ENCODE measurements at places on chromosomes 13 and 19.

- no peak for DNase-seq
Measured at GRCh38 chr19:53892981-53893325, 11.0 kb downstream of the PRKCG start.

DNA sequence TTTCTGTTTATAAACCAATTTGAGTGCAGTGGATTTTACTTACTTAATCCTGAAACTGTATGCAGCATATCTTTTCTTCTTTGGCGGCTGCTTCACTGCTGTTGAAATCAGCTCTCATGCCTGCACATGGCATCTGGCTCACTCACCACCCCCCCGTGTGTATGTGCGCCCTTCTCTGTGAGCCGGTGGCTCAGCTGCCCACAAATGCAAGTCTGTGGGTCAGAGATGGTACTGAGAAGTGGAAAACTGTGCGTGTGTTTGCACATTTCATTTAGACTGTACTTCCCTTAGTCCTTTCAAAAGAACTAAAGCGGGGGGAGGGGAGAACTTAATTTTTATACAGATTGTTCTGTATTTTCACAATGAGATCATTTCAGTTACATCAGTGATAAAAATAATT, 307.6 kb downstream of the SHISA2 start:
- no peak for DNase-seq

DNA sequence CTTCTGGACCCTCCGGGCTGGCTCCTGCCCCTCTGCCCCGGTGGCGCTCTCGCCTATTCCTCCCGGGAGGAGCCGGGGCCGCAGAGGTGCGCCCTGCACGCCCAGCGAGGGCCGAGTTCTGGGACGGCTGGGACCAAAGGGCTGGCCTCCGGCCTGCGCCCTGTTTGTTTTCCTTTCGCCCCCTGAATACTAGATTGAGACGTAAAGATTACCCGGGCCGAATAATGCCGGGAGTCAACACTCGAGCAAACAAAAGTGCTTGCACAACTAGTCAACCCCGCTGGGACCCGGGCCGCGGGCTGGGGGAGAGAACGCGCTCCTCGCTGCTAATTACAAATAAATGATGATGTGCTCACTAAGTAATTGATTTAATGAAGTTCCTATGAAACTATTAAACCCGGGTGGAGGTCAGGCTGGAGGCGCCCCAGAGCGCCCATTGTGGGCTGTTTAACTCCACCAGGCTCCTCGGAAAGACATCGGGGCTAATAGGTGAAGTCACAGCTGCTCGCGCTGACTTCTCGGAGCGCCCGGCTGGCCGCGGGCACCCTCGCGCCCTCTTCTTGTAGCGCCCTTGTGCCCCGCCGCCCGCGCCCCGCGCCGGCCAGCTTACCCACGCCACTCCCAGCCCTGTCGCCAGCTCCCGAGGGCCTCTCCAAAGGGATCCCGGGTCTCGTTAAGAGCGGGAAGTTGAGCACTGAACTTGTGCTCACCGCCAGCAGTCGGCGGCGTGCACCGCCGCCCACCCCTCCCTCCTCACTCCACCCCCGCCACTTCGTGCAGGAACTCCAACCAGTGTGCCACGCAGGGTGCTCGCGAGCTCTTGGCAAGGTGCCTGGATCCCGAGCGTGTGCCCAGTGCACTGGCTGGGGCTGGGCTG, 14.9 kb downstream of the ZIC5 start:
- DNase-seq, result no peak

DNA sequence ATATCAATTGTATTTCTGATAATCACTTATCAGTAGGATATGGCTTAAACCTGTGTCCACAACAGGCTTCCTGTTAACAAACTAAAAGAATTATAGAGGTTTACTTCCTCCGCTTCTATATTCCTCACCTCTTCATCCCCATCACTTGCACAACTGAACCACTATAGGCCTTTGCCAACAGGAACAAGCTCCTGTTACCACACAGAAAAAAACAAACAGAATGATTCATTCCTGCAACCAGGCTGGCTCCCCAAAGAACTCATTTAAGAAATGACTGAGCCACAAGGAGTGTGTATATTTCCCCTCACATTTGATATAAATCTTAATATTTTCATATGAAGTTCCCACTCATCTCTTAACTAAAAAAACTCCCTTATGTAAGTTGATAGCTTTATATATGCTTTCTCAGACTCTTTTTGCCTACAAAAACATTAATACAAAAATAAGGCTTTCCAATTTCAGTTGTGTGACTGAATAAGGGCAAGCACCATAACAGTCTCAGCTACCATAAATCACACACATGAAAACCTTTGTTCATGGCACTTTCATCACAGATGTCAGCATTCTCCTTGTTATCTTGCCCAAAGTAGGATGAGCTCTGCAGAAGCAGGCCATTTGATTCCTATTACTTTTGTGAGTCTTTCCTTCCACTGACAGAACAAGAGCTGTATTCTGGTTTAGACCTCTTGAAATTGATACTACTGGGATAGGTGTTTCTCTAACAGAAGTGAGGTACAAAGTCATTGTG, 366.8 kb downstream of the SLITRK1 start:
- DNase-seq, result no peak

DNA sequence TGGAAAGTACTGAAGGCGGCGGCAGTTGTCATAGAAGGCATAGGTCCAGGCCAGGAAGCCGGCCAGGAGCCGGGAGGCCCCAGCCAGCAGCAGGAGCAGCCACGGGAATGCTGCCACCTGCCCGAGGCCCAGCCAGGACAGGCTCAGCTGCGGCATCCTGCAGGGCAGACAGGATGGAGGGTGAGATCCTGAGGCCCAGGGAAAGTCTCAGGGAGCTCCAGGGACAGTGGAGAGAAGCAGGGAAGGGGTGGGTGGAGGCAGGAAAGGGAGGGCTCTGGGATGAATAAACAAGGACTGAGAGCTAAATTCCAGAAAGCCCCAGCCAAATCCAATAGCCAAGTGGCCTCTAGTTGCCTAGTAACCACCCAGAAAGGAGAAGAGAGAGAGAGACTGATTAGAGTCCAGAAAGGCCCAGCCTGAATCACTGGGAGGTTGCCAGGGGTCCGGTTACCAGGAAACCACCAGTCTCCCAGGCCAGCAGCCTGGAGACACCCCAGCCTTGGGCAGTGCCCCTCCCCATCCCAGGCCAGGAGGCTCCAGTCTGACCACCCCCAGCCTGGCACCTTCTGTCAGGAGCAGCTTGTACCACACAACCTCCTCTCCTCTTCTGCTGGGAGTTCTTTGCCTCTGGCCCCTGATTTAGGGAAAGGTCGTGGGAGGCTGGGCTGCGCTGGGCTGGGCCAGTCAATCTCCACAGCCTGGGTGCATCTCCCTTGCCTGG, 7.5 kb upstream of the OR10H5 start:
- DNase-seq, result no peak

GRCh38 chr13:73082895-73083294, 24.1 kb downstream of the KLF5 start:
- DNase-seq, result no peak

- no peak for DNase-seq
Measured at GRCh38 chr19:710767-711166, 2.0 kb downstream of the PALM start.

- DNase-seq, result no peak
Measured at GRCh38 chr19:49853852-49854377, 3.0 kb downstream of the PTOV1 start.

DNA sequence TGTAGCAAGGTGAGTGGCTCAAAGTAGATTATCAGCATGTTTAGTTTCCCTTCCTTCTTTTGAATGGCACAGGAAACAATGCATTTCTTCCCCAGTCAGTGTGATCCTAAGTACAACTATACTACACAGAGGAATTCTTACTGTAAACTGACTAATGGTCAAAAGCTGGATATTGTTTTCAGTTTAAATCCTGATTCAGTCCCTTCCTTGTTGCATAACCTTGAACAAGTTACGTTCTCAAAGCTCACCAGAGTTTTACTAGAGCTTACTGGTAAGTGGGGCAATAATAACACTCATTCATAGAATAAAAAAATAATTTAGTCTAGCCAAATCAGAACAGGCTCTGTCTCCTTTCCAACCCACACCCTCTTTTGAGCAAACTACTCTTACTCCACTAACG, 180.1 kb downstream of the POSTN start:
- DNase-seq, result no peak

DNA sequence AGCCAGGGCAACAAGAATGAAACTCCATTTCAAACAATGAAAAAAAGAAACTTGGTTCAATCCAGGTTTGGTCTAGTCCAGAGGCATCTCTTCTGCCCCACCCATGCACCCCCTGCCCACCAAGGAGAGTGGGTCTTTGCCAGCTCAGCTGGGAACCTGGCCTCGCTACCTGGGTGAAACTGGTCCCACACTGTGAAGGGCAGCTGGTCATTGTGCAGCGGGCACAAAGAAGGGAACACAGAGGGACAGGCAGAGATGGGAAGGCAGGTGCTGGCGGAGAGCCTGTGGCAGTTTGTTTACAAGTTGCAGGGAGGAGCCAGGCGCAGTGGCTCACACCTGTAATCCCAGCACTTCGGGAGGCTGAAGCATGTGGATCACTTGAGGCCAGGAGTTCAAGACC, 50.2 kb downstream of the CPAMD8 start:
- no peak for DNase-seq

DNA sequence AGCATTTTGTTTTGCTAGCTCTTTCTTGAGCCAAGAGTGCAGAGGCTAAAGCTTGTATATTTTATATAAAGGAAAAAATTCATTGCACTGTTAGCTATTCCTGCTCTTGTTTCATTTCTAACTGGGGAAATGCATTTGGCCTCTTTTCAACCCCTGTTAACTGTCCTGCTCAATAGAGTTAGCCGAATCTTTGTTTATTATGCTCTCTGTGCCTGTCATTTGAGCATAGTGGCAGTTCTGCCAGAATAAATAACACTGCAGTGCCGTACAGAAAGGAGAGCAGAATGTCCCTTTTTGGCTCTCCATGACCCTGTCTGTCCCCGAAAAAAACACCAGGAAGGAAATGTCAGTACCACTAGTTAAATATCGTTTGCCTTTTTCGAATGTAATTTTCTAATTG, 350.8 kb downstream of the MYO16 start:
- DNase-seq, result no peak

DNA sequence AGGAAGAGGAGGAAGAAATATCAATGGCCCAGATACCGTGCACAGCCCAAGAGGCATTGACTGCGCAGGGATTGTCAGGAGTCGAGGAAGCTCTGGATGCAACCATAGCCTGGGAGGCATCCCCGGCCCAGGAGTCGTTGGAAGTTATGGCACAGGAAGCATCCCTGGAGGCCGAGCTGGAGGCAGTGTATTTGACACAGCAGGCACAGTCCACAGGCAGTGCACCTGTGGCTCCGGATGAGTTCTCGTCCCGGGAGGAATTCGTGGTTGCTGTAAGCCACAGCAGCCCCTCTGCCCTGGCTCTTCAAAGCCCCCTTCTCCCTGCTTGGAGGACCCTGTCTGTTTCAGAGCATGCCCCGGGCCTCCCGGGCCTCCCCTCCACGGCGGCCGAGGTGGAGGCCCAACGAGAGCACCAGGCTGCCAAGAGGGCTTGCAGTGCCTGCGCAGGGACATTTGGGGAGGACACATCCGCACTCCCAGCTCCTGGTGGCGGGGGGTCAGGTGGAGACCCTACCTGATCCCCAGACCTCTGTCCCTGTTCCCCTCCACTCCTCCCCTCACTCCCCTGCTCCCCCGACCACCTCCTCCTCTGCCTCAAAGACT, 36.0 kb downstream of the KEAP1 start:
- DNase-seq, result no peak

GRCh38 chr13:29763436-29764180, 86.8 kb downstream of the UBL3 start:
- DNase-seq, result no peak

DNA sequence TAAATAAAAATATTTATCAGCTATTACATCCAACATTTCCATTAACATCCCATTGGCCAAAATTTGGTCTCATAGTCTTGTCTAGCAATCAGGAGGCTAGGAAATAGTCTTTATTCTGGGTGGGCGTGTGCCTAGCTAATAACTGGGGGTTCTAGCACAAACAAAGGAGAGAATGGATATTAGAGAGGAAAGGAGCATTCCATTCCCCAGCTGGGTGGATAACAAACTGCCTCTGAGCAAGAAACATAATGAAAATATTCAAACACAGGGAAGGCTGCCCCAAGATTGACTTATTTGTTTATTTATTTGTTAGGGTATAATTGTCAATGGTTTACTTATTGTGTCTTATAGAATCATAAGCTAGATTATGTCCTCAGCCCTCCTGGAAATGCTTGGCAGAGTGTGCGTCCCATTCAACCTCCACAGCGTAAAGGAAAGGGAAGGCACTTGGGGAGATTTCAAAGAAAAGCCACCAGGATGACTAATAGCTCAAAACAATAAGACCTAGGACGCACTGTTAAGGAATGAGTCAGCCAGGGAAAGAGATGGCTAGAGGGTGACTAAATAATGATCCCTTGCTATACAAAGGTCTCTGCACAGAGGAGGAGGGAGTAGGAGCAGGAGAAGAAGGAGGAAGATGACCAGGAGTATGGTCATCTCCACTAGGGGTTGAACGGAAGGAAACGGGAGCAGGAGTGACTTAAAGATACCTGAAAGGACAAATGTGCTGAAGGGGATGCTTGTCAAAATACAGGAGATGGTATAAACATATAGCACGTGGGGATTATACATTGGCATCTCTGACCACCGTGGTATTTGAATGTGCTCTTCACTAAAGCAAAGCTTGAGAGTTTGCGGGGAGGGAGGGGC, 23.5 kb upstream of the USP12 start:
- no peak for DNase-seq

DNA sequence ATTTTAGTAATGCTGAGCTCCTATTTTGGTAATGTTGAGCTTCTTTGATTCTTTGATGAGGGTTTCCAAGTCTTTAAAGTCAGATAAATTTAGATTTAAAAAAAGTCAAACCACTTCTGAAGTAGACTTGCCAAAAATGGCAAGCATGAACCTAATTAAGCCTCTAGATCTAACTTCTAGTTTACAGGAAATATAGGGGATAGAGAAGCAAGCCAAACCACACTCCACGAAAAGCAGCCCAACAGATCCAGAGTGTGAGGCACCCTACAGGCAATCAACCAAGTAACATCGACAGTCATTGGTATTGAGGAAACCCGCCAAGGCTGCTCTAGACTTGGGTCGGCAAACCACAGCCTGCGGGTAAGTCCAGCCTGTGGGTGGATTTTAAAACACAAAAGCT, 3.7 kb downstream of the GGACT start:
- no peak for DNase-seq

GRCh38 chr19:38417544-38418506, 8.2 kb downstream of the RASGRP4 start:
- peak; percentile 25 for DNase-seq

DNA sequence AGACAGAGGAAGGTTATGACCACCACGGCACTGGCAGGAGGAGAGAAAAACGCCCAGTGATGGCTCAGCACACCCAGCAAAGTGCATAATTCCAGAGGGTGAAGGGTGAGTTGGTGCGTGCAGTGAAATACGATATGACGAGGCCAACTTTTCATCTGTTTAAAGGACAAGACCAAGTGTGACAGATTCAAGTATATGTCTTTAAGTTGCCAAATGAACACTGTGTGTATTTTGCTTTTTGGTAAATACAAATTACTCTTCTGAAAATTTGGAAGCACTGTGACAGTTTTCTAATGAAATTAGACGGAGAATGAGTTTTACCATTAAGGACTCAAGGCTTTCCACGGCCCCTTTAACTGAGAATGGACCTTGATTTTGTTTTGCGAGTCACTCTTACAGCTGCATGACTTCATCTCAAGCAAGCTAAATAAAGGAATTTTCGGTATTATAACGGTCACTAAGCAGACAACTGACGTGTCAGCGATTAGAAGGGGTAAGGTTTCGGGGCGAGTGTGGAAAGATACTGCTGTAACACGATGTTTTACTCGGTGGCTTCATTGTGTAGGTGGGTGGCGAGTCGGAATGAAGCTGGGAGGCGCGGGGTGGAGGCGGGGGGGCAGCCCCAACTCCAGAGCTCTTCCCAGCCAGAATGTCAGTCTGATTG, 22.8 kb downstream of the COL4A2 start:
- DNase-seq, result no peak

- DNase-seq, result peak; percentile 43
Measured at GRCh38 chr19:35509861-35510625, 3.4 kb downstream of the DMKN start.

Measured in stimulated activated CD8-positive, alpha-beta memory T cell treated with anti-CD3 and anti-CD28 coated beads, Interleukin-4, amount 100 ng/mL, for 1 hour (primary cell).